ENCODE measurements at places on chromosomes 6 and 20.

GRCh38 chr20:10402938-10403608 lies 30.9 kb downstream of the MKKS start:
- DNase-seq, result no peak

DNA sequence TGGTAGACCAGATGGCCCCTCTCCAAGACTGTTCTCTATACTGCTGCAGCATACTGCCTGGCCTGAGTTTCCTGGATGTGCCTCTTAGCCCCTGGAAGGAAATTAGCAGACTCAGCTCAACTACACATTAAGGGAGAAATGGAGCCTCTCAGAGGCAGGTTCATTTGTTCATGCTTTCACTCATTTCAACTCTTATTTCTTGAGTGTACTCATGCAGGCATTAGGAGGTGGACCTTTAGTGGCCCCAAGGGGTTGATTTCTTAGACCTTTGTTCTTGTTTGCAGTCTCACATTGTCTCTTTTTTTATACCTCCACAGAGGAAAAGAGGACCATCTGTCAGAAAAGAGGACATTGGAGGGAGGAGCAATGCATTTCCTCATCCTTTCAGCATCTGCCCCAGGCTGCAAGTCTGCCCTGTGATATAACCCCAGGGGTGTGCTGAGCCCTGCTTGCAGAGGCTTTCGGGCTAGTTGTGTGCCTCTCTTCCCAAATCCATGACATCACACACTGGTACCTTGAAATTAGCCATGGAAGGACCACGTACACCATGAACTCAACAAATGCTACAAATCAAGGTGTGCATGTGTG lies 456.2 kb downstream of the CD83 start:
- no peak for DNase-seq

GRCh38 chr6:46208303-46208702 lies 37.5 kb upstream of the ENPP5 start:
- no peak for DNase-seq

GRCh38 chr6:1498491-1499113 lies 109.2 kb downstream of the FOXF2 start:
- no peak for DNase-seq

- peak; percentile 85 for DNase-seq
Observed at GRCh38 chr6:52551483-52552277, 25.2 kb downstream of the TRAM2 start.

- no peak for DNase-seq
Observed at GRCh38 chr6:14500809-14501208, 383.2 kb downstream of the CD83 start.

DNA sequence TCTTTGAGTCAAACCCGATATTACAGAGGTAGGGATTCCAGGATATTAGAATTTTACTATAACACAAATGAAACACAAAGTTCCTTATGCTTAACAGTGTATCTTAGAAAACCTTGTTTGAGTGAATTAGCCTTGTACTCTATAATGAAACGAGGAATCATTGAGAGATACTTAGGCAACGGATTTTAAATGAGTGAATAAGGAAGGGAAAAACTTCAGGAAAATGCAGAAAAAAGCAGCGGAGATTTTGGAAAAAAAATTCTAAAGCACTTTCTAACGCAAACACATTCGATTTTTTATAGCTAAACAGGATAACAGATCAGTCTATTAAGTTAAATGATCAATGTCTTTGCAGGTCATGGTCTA lies 137.3 kb downstream of the HFE start:
- no peak for DNase-seq

DNA sequence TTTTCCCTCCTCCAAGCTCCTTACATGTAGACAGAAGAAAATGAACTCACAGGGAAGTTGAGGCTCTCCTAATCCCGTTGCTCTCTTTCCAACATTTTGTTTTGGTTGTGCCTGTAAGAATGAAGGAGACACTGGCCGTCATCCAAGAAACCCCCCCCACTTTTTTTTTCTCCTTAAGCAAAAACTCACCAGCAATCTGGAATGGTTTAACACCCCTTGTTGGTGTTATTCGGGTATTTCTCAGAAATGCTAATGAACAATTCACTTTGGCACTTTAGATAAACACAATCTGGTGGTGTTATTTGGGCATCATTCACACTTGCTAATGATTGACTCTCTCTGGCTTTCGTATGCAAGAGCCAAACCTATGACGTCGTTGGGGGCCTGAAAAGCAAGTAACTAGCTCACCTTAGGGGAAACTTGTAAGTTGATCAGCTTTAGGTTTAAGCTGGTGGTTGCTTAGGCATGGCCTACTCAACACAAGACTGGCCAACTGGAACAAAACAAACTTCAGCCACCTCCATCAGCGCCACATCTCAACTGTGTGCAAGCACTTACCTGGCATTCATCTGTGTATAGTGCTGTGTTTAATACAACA lies 24.3 kb upstream of the OLIG3 start:
- DNase-seq, result no peak

GRCh38 chr20:12775041-12775440 lies 233.7 kb upstream of the SPTLC3 start:
- DNase-seq, result no peak

GRCh38 chr6:112085286-112086065 lies 1.8 kb downstream of the TUBE1 start:
- no peak for DNase-seq

DNA sequence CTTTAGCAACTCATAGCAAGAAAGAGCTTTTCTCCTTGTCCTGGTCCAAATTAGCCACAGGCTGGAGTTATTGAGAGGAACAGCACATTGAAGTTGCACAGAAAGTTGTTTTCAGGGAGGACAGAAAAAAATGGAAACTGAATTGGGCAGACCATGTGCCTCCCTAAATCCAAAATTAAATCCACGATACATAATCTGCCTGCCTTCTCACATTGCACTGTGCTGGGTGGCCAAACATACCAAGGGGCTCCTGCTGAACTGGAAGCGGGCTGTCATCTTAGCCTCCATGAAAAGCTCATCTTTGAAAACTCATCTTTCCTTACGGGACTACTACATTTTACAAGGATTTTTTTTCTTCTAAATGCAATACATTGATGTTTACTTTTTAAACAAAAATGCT lies 59.9 kb downstream of the TNFAIP3 start:
- DNase-seq, result no peak

DNA sequence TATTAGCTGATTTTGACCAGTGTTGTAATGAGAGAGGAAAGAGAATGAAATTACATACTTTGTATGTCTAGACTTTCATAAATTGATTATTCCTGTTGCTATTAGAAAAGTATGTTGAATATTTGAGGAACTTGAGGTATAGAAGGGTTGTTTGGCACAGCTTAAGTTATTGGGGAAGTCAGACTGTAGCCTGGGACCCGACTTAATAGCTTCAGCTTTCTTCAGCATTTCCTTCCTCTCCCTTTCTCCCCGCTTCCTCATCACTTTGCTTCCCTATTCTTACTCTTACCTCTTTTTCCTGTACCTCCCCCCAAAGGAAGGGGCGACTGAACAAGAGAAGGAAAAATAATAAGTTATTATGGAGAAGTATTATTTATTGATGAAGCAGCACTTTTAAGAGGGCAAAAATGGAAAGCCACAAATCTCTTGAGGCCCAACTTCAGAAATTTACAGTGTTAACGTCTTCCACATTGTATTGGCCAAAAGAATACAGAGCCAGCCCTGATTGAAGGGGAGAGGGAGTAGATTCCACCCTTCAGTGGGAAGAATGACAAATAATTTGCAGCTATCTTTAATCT lies 7.4 kb downstream of the SENP6 start:
- no peak for DNase-seq

DNA sequence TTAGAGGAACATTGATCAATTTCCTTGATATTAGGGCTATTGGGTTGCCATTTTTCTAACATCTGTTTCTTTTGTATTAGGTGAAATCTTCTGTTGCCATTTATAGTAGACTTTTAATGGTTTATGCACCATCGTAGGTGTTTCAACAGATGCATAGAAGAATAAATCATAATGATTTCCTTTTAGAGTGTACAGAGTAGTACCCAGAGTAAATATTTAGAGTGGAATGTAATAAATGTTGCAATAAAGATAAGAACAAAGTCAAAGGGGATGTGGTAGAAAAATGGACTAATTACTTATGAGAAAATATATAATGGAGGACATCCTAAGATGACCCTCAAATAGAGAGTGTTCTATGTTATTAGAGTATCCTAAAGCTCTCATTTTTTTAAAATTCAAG lies 643.0 kb upstream of the CITED2 start:
- no peak for DNase-seq

DNA sequence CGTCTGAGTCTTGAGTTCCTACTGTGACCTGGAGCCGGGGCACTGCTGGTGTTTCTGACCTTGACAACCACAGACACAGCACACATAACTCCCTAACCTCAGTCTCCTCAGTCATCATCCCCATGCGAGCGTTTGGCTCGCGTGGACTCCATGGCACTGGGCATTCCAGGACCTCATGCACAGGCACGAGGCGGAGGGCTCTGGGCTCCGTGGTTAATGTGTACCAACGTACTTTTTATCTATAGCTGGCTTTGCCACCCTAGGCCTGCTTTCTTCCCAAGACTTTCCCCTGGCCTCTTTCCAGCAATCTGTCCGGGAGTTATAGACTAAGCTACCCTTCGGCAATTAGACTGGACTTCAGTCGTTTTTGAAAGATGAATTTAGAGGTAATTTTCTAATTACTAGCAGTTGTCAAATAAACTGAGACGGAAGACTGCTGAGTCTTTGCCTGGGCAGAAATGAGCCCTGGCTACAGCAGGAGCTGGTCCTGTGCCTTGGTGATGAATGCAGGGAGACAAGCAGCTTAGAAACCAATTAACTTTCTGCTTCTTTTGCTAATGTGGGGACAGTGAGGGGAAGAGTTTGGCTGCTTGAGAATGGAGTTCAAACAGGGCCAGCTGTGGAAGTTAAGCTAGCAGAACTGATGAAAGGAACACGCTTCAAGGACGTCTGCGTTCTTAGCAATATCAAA lies 16.1 kb upstream of the CTCFL start:
- no peak for DNase-seq

DNA sequence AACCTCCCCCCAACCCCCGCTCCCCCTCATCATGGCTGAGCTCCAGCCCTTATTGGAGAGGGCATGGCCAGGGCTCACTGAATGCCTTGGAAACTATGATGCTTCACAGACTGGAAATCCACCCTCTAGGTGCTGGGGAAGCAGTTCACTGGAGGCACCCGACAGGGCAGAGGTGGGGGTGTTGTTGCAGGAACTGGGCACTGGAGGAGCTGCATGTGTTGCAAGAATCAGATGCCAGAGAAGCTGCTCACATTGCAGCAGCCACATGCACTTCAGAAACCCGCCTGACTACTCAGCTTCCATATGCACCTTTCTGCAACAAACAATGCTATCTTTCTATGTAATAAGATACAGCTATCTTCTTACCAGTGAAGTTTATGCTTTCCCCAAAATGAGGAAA lies 7.9 kb upstream of the TBPL1 start:
- no peak for DNase-seq

- DNase-seq, result no peak
Observed at GRCh38 chr6:159996087-159996622, 27.3 kb downstream of the IGF2R start.

DNA sequence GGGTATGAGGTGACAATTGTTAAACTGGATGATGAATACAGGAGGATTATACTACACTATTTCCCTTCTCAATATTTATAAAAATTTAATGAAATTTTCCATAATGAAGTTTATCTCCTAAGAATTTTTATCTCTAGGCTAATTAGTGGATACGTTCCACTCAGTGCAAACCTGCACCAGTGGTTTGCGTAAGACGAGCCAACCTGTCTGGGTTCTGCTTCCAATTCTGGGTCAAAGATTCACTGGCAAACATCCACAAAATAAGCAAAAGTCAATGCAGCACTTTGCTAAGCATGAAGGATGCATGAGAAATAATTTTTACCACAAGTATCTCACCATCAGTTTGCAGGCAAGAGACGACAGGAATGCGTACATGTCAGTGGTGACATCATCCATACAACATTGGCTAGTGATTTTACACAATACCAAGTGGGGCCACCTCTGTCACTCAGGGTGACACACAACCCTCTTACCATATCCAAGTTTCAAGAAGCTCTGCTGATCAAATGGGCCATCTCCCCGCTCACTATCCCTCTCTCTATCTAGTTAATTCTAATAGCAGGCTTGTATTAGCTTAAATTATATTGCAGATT lies 51.7 kb downstream of the FAM50B start:
- DNase-seq, result no peak

GRCh38 chr6:36202101-36202500 lies 5.6 kb downstream of the BRPF3 start:
- no peak for DNase-seq

DNA sequence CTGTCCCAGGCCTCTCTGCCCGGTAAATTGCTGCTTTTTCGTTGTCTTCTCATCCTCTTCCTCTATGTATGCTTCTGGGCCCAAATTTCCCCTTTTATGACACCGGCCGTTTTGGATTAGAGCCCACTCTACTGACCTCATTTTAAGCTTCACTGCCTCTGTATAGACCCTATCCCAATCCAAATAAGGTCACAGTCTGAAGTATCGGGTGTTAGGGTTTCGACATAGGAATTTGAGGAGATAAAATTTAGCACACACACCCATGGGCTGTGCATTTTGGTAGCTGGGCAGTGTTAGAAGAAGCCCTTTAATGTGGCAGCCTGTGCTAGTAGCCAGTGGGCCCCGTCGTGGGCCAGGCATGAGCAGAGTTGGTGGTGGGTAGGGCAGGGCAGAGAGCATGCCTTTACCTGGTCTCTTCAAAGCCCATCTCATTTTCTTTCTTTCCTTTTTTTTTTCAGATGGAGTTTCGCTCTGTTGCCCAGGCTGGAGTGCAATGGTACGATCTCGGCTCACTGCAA lies 27.9 kb upstream of the EZR start:
- DNase-seq, result no peak

DNA sequence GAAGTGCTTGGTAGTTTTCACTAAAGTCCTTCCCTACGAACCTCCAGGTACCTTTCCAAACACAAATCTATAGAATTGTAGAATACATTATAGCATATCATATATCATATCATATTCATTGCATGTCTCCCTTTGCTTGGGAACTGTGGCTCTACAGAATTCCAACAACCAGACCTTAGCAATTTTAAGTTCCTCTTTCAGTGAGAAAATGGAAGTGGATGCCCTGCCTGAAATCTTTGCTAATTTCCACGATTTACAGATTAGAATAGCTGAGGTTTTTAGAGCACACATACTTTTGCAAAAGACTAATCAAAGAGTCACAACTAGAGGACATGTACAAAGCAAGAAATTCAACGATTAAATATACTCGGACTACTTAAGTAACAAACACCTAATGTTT lies 78.6 kb downstream of the TNFRSF21 start:
- no peak for DNase-seq
